ENCODE measurements at places on chromosomes 6 and 20.
A peak's percentile ranks its signal among the peaks of the same experiment; 100 is the strongest.

- DNase-seq = no peak
These were observed 19.5 kb downstream of the SF3B5 start for GRCh38 chr6:144075875-144076274.

- peak; percentile 18 for DNase-seq
These were observed 600 bp downstream of the XPO5 start for GRCh38 chr6:43575105-43575771.

GRCh38 chr6:5763871-5764270 is 242.9 kb downstream of the NRN1 start:
- DNase-seq = no peak

GRCh38 chr20:11452326-11452725 is 465.4 kb upstream of the BTBD3 start:
- no peak for DNase-seq

- DNase-seq = no peak
These were observed 39.6 kb downstream of the ESR1 start for GRCh38 chr6:151847064-151847463.

- no peak for DNase-seq
These were observed 3.0 kb downstream of the HLA-A start for GRCh38 chr6:29945281-29945820.

GRCh38 chr6:75012018-75012417 is 193.8 kb downstream of the COL12A1 start:
- DNase-seq = no peak

DNA sequence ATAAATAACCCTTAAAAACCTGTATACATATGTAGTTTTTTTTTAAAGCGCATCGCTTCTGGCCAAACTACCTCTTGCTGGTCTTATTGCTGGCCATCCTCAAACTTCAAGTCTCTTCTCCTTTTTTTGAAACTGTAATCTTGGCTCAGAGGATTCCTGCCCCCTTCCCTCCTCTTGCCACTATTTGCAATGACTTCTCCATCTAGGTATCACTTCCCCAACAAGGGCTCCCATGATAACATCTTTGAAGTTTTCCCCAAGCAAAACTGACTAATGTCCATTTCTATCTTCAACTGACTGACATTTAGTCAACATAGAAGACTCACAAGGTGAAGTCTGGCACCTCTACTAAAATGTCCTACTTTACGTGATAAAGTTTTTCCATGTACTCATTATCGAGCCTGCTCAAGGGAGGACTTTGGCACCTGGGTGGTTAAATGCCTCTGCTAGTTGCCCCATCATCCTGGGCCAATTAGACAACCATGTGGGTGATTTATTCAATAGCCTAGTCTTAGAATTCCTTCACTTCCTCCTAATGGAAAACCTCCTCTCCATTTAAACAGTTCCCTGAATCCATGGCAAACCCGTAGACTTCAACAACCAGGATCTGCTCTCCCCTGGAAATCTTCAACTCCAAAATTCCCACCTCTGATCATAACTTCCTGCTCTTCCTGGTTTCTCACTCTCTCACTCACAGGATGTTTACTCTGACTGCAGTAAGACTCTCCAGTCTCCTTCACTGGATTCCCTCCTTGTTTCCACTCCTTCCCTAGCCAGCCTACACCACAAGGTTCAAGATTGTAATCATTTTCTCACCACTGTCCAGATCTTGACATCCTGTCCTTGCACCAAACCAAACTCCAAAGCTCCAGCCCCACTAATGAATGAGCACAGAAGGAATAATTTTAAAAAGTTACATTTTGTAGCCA is 9.4 kb upstream of the PLAGL1 start:
- no peak for DNase-seq

GRCh38 chr6:139819776-139820175 is 445.3 kb upstream of the CITED2 start:
- DNase-seq = no peak

DNA sequence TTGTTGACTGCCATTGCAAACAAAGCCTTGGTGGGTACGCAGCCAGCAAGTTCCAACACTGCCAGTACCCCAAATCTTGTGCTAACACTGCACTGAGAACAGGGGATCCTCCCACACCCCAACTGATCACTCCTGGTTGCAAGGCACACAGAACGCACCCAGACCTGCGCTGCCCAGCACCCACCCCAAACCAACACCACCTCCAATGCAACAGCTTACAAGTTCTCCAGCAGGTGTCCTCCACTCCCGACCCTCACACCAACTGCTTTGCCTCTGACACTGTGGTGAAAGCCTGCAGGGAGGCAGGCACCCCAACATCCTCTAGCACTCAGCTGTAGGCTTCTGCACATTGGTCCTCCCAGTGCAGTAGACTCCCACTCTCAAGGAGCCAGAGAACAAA is 39.3 kb upstream of the EYS start:
- no peak for DNase-seq

GRCh38 chr6:55853008-55854001 is 22.1 kb downstream of the BMP5 start:
- no peak for DNase-seq

- no peak for DNase-seq
These were observed 61.0 kb downstream of the RAB44 start for GRCh38 chr6:36758516-36759147.

GRCh38 chr6:41790045-41790444 is 2.6 kb downstream of the TOMM6 start:
- DNase-seq = no peak

DNA sequence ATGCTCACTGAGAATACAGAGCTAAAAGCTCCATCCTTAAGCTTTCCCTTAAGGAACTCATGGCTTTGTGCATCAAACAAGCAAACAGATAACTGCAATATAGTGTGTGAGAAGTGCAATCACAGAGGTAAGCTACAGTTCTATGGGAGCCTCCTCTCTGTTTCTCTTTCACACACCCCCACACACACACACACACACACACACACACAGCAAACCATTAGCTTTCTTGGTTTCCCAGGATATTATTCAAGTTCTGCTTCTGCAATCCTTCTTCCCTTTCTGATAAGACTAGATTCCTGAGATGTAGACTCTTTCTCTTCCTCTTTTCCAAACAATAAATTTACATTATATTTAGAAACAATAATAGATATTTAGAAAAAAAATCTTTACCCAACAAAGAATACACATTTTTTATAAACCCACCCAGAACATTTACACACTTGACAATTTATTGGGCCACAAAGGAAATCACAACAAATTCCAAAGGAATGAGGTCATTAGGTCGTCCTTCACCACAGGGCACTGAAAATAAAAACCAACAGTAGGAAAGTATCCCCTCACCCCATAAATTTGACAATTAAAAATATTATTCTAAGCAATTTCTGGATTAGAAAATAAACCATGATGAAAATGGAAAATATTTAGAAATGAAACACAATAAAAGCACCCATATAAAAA is 9.3 kb upstream of the GFOD1 start:
- DNase-seq = no peak

Data from stimulated activated CD4-positive, alpha-beta T cell treated with anti-CD3 and anti-CD28 coated beads, Interleukin-15, amount 100 ng/mL, for 48 hours (primary cell).